ENCODE measurements at places on chromosomes 1 and 21.

DNA sequence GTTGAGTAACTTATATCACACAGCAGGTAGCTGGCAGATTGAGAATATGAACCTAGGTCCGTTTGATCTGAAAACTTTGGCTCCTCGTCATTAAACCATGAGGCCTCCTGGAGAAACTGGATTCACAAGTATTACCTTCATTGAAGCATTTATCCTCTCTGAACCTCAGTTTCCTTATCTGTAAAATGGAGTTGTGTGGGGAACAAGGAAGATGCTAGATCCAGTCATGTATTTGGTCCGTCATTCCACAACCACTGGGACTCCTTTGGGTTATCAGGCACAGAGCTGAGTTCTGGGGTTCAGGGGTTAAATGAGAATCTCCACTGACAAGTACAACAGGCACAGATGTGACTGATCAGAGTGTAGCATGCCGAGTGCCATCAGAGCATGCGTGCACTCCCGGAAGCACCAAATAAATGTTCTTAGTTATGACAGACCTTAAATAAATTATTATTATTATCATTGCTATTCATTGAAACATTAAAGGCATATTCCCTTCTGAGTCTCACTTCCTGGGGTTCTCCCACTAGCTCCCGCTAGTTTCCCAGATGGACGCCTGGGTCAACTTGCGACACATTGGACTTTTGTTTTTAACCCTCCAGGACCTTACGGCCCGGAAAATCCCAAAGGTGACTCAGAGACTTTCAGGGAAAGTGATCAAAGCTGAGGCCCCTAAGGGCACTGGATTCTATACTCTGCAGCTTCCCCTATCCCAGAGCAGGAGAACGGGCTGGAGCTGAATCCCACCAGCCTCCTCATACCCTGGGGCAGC, 130.6 kb downstream of the PLPP3 start:
- H3K27ac ChIP-seq = no peak overlapping the region
- no peaks in the 10 kb centered on the region for H3K27me3 ChIP-seq
- no peak overlapping the region for H3K4me3 ChIP-seq
- peaks cover 15% of the 10 kb centered on the region for H3K4me1 ChIP-seq

DNA sequence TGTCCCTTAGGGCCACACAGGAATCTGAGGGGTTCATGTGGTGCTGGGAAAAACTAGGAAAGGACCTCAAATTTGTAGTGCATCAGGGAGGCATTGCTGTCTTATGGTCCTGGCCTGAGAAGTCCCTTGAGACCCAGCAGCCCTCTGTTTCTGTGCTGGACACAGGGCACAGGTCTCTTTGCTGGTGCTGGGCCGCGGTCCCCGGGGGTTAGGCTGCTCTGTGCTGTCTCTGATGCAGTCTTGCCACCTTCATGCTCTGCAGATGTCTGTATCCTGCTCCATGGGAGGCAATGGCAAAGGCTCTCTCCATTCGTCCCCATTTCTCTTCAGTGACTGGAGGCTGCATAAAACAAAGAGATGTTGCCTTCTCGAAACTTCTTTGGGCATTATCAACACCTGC, 13.0 kb downstream of the EDARADD start:
- DNase-seq = no peak
- H3K4me1 ChIP-seq = no peaks in the 10 kb centered on the region
- H3K27ac ChIP-seq = no peak overlapping the region

DNA sequence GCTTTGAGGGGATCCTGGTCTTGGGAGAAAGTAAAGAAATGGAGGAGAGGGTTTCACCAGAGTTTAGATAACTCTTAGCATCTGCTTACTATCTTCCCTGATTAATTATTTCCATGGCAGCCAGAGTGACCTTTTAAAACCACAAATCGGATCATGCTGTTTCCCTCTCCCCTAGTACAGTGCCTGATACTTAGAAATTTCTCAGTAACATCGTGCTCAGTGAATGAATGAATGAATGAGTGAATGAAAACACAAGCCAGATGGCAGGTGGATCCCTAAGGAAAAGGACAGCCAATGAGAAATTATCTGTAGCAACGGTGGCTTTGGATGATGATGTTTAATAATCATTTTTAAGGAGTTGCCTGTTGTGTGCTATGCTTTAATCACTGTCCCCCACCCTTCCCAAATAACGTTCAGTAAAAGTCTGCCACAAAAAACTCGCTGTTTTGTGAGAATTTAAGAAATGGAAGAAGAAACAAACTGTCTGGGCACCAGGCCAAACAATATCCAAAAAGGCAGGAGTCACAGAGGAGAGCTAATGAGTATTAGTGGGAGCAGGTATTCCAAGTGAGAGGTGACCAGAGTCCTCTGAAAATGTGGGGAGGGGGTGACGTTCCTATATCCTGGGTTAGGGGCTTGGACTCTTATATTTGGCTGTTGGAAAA, 737 bp upstream of the SMAP2 start:
- no peaks in the 10 kb centered on the region for H3K36me3 ChIP-seq
- H3K4me3 ChIP-seq = no peak overlapping the region
- DNase-seq = no peak
- peaks cover 5% of the 10 kb centered on the region for H3K4me1 ChIP-seq

- H3K4me1 ChIP-seq = no peaks in the 10 kb centered on the region
- no peak overlapping the region for H3K27ac ChIP-seq
- peak; percentile 65 for DNase-seq
- H3K4me3 ChIP-seq = no peak overlapping the region
- H3K36me3 ChIP-seq = no peaks in the 10 kb centered on the region
Measured at GRCh38 chr1:49298304-49298703, 521.6 kb upstream of the BEND5 start.

GRCh38 chr1:12287869-12288268, 58.0 kb downstream of the VPS13D start:
- no peaks in the 10 kb centered on the region for H3K4me1 ChIP-seq
- no peaks in the 10 kb centered on the region for H3K27me3 ChIP-seq
- peaks cover 23% of the 10 kb centered on the region for H3K36me3 ChIP-seq
- H3K27ac ChIP-seq = no peak overlapping the region
- H3K4me3 ChIP-seq = no peak overlapping the region
- no peak for DNase-seq

- DNase-seq = no peak
- H3K27me3 ChIP-seq = peaks cover 33% of the 10 kb centered on the region
- no peak overlapping the region for H3K27ac ChIP-seq
- no peak overlapping the region for H3K4me3 ChIP-seq
- peaks cover 40% of the 10 kb centered on the region for H3K4me1 ChIP-seq
Measured at GRCh38 chr1:19661721-19662228, 2.9 kb upstream of the HTR6 start.

- H3K27me3 ChIP-seq = no peaks in the 10 kb centered on the region
- no peak overlapping the region for H3K4me3 ChIP-seq
- H3K36me3 ChIP-seq = no peaks in the 10 kb centered on the region
Measured at GRCh38 chr1:62228136-62228882, 33.7 kb downstream of the L1TD1 start.

GRCh38 chr1:156146020-156146768, 7.2 kb upstream of the SEMA4A start:
- H3K27me3 ChIP-seq = peaks cover 10% of the 10 kb centered on the region
- H3K36me3 ChIP-seq = peaks cover 3% of the 10 kb centered on the region
- peak overlapping the region; percentile 6 for H3K4me3 ChIP-seq
- DNase-seq = no peak
- peaks cover 59% of the 10 kb centered on the region for H3K4me1 ChIP-seq
- H3K27ac ChIP-seq = peak overlapping the region; percentile 79

DNA sequence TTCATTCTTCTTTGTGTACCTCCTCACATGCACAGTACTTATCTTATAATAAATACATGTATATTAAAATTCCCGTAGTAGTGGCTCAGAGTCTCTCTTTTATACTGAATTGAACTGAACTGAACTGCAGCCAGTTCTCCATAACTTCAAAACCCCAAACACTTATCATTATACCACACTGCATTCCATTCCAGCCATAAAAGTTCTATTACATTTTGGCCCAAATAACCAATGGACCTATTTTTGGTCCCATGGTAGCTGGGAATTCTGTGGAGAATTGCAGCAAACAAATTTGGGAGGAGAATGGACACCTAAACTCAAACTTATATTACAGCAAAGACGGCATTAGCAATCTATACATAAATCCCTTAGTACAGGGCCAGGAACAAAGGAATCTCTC, 86.6 kb upstream of the C1orf87 start:
- H3K27me3 ChIP-seq = no peaks in the 10 kb centered on the region
- H3K4me1 ChIP-seq = no peaks in the 10 kb centered on the region
- H3K36me3 ChIP-seq = no peaks in the 10 kb centered on the region

- H3K36me3 ChIP-seq = peaks cover 18% of the 10 kb centered on the region
- H3K27me3 ChIP-seq = no peaks in the 10 kb centered on the region
- no peak for DNase-seq
- H3K4me1 ChIP-seq = peaks cover 75% of the 10 kb centered on the region
- no peak overlapping the region for H3K4me3 ChIP-seq
Measured at GRCh38 chr1:7474143-7474490, 297.0 kb upstream of the VAMP3 start.

- H3K4me3 ChIP-seq = no peak overlapping the region
- peak; percentile 87 for DNase-seq
- no peaks in the 10 kb centered on the region for H3K27me3 ChIP-seq
- no peak overlapping the region for H3K27ac ChIP-seq
- H3K4me1 ChIP-seq = peaks cover 13% of the 10 kb centered on the region
Measured at GRCh38 chr1:47934243-47934805, 62.9 kb downstream of the TRABD2B start.

- no peak for DNase-seq
- no peaks in the 10 kb centered on the region for H3K27me3 ChIP-seq
- peaks cover 53% of the 10 kb centered on the region for H3K36me3 ChIP-seq
- H3K27ac ChIP-seq = no peak overlapping the region
Measured at GRCh38 chr1:228332797-228333738, 73.6 kb downstream of the TRIM11 start.

GRCh38 chr1:63843884-63844283, 70.1 kb downstream of the ROR1 start:
- H3K36me3 ChIP-seq = no peaks in the 10 kb centered on the region
- no peak overlapping the region for H3K4me3 ChIP-seq
- H3K27ac ChIP-seq = no peak overlapping the region
- H3K27me3 ChIP-seq = no peaks in the 10 kb centered on the region

DNA sequence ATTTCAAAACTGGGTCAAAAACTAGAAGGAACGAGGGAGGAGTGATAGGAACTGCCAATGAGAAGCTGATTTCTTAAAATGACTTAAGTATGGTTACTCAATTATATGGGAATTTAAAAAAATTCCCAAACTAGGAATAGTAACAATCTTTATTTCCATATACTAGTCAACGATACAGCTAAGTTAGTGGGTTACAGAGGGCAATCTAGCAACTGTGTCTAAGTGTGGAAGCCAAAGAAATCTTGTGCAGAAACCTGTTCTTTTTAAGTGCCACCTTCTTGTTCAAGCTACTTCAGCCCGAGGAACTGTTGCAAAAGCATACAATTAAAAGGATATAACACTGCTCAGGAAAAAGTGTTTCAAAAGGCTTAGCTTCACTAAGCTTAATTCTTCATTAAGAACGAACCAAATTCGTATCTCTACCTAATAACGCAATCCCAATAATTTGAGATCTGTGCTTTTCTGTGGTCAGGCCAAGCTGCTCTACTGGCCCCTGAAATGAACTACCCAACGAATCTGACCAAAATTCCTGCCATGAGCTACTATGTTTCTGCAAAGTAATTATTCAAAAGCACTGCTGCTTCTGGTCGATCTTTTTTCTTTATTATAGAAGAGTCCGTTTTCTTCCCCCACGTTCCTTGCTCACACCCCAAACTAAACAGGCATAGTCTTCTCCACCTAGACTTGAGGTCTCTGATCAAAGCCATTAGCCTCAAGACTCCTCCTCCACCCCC, 1.8 kb downstream of the USP24 start:
- peak overlapping the region; percentile 70 for H3K4me3 ChIP-seq
- H3K27me3 ChIP-seq = no peaks in the 10 kb centered on the region
- peak overlapping the region; percentile 84 for H3K27ac ChIP-seq
- H3K36me3 ChIP-seq = no peaks in the 10 kb centered on the region

DNA sequence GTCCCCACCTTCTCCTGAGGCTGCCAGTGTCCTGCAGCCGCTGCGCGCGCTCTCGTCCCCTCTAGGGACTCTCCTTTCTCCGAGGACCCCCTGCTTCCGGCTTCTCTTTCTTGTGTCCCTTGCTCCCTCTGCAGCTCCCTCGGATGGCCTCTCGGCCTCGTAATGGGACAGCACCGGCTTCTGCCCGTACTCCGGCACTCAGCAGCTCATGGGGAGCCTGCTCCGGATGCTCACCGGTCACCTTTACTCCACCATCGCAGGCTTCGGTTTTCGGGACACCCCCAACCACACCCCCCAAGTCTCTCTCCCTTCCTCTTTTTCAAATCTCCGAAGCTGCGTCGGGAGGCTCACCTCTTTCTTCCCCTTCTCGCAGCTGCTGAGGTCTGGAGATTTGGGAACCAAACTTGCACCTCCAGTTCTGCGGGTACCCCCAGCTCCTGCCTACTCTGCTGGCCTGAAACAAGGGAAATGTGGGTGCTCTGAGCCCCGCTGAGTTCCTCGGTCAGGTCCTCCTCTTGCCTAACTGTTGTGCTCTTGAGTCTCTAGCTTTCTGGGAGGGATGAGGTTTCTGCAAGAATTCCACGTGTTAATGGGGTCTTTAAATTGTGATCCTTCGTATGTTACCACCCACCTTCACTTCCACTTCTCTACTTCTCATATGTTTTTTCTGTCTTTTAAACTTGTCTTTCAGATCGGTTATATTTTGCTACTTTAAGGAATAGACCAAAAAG, 930 bp downstream of the CDC14A start:
- no peaks in the 10 kb centered on the region for H3K36me3 ChIP-seq
- H3K4me1 ChIP-seq = peaks cover 17% of the 10 kb centered on the region

DNA sequence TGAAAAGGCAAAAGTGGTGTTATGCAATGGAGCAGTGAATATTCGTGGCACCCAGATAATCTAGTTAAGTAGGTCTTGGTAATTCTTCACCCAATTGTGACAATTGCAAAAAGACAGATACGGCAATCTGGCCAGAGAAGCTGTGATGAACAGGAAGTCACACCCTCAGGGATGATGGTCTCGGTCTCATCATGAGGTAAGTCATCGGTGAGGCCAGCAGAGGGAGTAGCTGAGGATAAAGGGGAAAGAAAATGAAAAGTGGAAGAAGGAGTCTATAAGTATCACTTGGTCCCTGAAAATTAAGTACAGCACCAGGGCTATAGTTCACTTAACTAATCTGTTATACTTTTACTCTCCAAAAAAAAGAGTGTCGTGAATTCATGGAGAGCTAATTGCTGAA, 258.8 kb upstream of the NCAM2 start:
- H3K36me3 ChIP-seq = no peaks in the 10 kb centered on the region
- H3K27ac ChIP-seq = no peak overlapping the region
- DNase-seq = no peak

DNA sequence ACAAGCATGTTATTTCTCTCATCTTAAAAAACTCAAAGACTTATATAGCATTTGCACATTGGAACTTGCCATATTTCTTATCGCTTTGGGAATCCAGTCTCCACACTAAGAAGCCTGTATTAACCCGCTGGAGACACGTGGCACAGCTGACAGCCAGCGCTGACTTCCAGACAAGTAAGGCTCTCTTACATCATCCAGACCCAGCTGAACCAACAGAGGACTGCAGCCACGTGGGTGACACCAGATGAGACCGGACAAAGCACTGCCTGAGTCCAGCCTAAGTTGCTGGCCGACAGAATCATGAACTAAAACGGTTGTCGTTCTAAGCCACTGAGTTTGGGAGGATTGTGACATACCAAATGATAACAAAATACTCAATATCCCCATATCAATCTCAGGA, 6.3 kb upstream of the CD247 start:
- H3K36me3 ChIP-seq = no peaks in the 10 kb centered on the region
- no peak overlapping the region for H3K4me3 ChIP-seq
- no peaks in the 10 kb centered on the region for H3K27me3 ChIP-seq
- H3K27ac ChIP-seq = no peak overlapping the region
- H3K4me1 ChIP-seq = no peaks in the 10 kb centered on the region

GRCh38 chr1:44405798-44406736, 1.0 kb downstream of the RNF220 start:
- H3K4me3 ChIP-seq = peak overlapping the region; percentile 76
- peaks cover 71% of the 10 kb centered on the region for H3K27me3 ChIP-seq
- DNase-seq = no peak
- H3K27ac ChIP-seq = peak overlapping the region; percentile 88
- no peaks in the 10 kb centered on the region for H3K36me3 ChIP-seq

Measured in spinal cord (tissue), 10 donors.